GM12878 (cell line): ENCODE measurements at places on chromosomes 5 and 9. TPM values are rescaled to one million over a fixed set of nuclear protein-coding genes. Genes with fewer than 3 reads are reported as not detected.

DNA sequence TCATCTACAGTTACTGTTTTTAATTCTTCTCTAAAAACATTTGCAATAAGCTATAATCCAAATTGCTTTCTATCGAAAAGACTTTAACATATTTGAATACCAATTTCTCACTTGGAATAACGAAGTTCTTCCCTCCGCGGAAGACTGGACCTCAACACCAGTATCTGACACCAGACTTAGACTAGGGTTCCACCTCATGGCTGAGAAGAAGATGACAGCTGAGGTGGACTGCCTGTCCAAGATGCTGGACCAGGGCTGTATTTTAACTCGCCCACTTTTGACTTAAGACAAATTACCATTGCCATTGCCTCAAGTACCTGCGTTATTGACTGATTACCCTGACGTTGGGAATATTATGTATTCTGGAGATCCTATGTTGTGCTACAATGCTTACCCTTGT is 34.1 kb downstream of the ZMAT2 start:
- DNase-seq = no peak

Gene C5orf58
- 0.13 TPM in 1 of 2 replicates, not detected in the other for polyA plus RNA-seq

DNA sequence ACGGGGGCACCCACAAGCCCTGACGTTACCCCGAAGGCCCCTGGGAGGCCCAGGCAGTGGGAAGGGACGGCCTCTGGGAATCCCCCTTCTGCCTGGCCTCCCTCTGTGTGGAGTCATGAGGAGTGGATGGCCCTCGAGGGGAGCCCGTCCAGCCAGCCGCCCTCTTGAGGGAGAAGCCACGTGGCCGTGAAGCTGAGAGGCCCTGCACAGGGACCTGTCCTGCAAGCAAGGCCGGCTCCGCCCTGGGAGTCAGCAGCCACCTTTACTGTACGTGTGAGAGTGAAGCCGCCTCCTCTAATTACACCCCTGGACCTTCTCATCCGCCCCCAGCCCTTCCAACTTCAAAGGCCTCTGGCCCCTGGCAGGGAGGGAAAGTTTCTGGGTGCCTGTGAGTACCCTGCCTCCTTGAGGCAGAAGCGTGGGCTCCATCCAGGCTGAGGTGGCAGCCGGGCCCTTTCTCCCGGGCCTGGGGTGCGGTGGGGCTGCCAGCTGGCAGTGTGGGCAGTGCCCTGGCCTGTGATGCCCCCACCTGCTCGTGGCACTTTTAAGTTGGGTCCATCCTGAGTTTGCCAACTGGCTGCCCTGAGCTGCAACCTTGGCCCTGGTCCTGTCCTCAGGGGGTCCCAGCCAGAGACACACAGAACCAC is 55.9 kb upstream of the EGFL7 start:
- no peak for DNase-seq

Gene GABRP
- polyA plus RNA-seq = not detected in 2 replicates
